CD4-positive, alpha-beta T cell treated with Interleukin-2 at 100 ng/mL for 4 hours (primary cell): ENCODE measurements at places on chromosomes 4 and X.

DNA sequence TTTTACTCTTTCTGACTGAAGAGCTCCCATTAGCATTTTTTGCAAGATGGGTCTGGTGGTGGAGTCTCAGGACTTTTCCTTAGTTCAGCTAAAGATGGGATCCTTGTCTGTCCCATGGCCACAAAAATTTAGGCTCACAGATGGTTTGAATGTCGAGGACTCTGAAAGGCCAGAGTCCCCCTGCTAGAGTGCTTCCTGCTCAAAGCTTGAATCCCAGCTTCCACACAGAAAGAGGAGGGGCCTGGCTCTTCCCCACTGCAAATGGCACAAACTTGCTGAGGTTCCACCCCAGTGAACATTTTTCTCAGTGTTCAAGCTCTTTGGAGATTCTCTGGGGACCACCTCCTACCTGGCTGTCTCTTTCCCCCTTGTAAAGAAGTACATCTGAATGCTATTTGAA is 64.7 kb upstream of the UGT2B15 start:
- no peak for DNase-seq

DNA sequence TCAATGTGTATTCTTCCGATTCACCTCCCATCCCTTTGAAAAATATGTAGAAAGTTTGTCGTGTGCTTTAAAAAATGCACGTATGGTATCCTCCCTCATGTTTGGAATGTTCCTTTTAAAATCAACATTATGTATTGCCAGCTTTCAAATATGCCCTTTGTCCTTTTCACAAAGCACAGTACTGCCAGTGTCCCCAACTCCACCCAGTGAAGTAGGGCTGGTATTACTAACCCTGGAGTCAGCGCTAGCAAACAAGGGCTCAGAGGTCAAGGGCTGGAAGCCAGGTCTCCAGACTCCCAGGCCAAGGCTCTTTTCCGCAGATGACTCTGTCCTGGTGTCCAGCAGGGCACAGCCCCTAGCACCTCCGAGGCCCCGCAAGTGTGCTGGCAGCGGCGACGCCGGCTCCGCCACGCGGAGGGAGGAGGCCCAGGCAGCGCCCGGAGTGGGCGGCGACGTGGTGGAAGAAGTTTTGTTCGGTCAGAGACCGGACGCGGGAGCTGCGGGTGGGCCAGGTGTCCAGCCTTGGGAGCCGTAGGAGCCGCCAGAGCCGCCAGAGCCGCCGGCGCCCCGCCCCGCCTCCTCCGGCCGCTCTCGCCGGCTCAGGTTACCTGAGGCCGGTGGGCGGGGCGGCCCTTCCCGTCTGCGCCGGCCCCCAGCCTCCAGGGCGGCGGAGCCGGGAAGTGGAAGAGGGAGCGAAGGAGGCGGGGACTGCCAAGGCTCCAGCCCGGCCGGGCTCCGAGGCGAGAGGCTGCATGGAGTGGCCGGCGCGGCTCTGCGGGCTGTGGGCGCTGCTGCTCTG is at the start of gene IL13RA1:
Gene IL13RA1 (plus strand): TSS at position 720 of the 799 bp plus-strand sequence. CDS start 33 bp downstream, at position 753.
- no peak for DNase-seq

DNA sequence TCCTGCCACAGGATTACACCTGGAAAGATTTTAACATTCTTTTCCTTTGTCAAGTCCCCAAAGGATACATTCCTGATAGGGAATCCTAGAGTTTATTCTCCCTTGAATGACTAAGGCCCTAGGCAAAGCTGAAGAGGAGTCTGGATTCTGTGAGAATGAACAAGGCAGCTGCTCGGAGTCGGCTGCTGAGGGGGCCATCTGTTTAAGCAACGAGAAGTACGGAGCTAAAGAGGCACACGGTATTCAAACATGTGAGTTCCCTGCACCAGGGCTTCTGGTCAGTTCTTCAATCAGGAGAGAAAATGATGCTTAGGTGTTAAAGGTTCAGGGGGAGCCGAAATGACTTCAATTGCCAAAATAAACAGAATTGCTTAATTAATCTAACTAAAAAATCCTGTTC is 97.6 kb downstream of the MGST2 start:
- no peak for DNase-seq

DNA sequence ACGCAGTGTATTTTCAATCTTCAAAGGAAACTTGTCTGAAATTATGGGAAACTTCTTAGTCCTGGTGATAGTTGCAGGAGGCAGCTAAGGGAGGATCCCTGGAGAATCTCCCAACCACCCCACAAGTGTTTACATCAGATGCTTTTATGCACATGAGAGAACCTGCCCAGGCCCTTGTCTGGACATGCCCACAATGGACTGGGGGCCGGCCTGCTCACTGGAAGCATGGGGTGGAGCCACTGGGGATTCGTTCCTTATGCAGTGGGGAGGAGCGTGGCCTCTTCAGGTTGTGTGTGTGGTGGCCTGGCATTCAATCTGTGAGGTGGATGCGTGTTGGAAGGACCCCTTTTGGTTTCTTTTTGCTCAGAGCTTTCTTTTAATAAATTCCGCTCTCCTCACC is 398.7 kb upstream of the PPP1R2C start:
- no peak for DNase-seq

GRCh38 chrX:39398963-39399261 is 597.7 kb downstream of the MID1IP1 start:
- no peak for DNase-seq

GRCh38 chrX:24493740-24494581 is 28.9 kb downstream of the PDK3 start:
- no peak for DNase-seq

DNA sequence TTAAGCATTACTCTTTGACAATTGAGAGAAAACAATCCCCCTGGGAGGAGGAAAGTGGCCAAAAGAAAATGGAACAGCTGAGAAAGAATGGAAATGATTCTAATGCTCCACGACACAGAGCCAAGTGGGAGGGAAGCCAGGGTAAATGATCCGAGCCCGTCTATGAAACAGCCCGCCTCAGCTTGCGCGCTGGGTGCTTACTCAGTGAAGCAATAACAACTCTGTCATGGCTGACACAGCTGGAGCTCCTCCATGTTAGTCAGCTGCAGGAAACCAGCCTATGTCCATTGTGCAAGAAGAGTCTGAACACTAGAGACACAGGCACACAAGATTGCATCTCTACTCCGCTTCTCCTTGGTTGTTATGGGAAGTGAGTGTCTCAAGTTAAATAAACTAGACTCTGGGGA is 19.3 kb downstream of the NOA1 start:
- DNase-seq: no peak

DNA sequence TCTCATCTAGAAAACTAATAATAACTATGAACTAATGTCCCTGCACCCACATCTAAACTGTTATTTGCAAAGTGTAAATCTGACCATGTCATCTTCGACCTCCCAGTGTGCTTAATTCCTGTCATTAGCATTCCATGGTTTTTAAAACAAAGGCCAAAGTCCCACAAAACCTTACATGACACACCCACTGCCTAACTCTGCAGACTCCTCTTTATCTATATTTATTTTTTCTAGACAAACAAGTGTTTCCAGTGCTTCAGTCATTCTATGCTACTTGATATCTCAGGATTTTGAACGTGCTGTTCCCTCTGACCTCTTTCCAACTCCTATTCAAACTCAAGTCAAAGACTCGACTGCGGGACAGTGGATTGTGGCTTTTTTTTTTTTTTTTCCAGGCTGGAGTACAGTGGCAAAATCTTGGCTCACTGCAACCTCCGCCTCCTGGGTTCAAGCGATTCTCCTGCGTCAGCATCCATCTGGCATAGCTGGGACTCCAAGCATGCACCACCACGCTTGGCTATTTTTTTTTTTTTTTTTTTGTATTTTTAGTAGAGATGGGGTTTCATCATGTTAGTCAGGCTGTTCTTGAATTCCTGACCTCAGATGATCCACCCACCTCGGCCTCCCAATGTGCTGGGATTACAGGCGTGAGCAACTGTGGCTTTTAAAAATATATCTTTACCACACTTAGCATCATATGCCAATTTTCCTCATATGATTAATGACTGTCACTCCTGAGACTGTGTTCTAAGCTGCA is 1511.0 kb downstream of the ARAP2 start:
- DNase-seq: no peak

GRCh38 chr4:184792950-184793555 is 32.7 kb downstream of the ACSL1 start:
- peak; percentile 54 for DNase-seq

DNA sequence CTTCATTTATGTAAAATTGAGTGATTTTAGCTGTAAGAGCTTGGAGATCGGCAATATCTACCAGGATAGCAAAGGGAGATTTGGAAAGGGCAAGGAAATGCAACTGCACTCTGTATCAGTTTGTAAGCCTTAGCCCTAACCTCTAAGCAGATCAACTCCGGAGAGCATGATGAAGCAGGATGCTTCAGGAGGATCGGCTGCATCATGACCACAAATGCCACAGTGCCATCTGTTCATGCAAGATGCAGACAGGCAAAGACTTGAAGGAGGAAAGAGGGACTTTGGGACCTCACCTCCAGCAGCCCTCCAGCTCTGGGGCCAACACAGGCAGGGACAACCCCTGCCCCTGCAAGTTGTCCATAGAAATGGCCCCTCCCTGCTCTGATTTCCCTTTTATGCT is 377.6 kb upstream of the GATB start:
- peak; percentile 26 for DNase-seq

GRCh38 chr4:4558881-4559280 is 17.0 kb upstream of the STX18 start:
- DNase-seq: no peak

GRCh38 chr4:148263127-148263526 is 179.1 kb downstream of the NR3C2 start:
- no peak for DNase-seq

DNA sequence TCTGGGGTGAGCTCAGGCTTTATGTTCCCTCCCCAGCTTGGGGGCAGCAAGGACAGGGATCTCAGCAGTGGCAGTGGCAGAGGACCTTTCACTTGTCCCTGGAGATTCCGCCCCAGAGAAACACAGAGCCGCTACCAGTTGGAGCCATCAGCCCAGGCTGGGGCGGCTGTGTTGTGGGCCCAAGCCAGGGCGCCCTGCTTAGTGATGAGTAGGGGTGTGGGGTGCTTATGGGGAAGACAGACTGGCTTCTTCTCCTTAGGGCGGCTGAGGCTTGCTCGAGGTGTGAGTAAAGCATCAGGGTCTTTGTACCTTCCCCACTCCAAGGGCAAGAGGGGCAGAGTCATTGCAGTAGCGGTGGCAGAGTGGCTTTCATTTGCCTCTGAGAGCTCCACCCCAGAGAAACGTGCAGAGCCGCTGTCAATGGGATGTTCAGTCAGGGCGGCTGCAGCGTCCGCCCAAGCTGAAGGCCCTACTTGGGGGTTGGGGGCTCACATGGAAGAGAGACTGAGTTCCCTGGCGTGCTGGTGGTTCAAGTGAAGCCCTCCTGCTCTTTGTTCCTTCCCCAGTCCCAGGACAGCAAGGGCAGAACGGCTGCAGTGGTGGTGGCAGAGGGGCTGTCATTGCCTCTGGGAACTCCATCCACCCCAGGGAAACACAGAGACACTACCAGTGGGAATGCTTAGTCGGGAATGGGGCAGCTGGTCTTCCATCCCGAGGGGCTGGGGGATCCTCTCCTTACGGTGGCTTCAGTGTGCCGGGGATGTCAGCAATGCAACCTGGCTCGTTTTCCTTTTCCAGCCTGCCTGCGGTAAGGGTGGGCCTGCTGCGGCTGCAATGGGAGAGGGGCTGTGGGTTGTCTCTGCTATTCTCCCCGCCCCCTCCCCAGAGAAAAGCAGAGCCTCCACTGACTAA is 2142.5 kb upstream of the TENM3 start:
- no peak for DNase-seq

GRCh38 chr4:176377780-176378179 is 58.0 kb downstream of the SPCS3 start:
- DNase-seq: no peak

GRCh38 chr4:172245516-172245915 is 432.3 kb downstream of the GALNTL6 start:
- DNase-seq: no peak

- no peak for DNase-seq
Observed at GRCh38 chrX:39638526-39638925, 459.2 kb downstream of the BCOR start.

DNA sequence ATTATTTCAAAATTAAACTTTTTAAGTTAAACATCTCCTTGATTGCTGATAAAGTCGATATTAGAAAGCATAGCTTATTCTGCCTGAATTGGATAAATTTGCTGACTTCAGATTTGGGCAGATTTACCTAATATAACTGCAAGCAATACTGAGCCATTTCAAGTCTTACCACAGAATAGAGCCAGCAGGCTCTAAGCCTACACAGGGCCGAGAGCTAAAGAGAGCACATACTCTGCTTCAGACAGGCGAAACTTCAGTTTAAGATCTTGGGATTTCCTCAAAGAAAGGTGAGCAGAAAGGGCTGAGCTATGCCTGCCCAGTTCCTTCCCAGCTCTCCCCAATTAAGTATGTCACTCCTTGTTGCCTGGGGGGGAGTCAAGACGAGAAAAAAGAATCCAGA is 240.6 kb upstream of the NOCT start:
- DNase-seq: no peak

DNA sequence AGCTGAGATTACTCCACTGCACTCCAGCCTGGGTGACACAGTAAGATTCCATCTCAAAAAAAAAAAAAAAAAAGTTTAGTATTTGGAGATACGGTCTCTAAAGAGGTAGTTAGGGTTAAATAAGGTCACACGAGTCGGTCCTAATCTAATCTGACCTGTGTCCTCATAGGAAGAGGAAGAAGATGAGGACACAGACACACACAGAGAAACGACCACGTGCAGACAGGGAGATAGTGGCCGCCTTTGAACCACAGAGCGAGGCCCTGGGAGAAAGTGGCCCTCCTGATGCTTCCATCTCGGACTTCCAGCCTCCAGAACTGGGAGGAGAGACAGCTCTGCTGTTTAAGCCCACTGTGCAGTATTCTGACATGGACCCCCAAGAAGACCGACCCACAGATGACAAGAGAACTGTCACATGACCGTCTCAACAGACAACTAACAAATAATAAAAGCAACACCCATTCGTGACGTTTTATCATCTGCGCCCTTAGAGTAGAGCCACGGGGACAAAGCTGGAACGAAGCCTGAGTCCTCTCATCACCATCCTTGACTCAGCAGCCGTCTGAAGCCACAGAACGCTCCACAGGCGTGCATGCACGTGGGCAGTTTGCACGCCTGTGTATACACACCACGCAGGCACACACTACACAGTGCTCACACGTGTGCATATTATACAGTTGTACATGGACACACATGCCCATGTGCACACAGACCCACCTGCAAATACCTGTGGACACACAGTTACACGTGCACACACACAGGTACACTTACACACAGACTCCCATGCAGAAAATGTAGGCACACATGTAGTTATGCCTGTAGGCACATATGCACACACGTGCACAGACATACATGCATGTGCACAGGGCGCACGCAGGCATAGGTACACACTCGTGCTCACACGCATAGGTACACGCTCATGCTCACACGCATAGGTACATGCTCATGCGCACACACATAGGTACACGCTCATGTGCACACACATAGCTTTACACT is 51.7 kb downstream of the FAM53A start:
- no peak for DNase-seq

DNA sequence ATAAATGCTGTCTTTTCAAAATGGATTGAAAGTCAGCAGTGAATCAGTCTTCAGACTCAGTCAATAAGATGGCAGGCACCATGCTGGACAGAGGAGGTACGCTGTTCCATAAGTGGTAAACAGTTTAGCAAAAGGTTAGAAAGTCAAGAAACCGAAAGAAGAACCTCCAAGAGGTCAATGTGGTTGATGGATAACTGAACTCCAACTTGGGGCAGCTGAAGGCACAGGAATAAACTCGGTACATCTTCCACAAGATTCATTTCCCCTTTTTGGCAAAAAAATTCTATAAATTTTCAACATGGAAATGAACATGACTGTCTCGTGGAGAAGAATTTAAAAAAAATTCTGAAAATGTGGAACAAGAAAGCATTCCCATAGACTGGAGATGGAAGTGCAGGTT is 18.4 kb upstream of the SEL1L3 start:
- no peak for DNase-seq
